ENCODE measurements at places on chromosomes 5 and 9. TPM values are rescaled to one million over a fixed set of nuclear protein-coding genes. Genes with fewer than 3 reads are reported as not detected.

RAD1 gene
- 43.8 TPM for total RNA-seq

- no peaks in the 10 kb centered on the region for H3K4me1 ChIP-seq
- no peaks in the 10 kb centered on the region for H3K27me3 ChIP-seq
- DNase-seq = no peak
Observed at GRCh38 chr9:27472195-27472594, 51.9 kb upstream of the IFNK start.

ICE1 gene
- total RNA-seq = 23.3 TPM

DNA sequence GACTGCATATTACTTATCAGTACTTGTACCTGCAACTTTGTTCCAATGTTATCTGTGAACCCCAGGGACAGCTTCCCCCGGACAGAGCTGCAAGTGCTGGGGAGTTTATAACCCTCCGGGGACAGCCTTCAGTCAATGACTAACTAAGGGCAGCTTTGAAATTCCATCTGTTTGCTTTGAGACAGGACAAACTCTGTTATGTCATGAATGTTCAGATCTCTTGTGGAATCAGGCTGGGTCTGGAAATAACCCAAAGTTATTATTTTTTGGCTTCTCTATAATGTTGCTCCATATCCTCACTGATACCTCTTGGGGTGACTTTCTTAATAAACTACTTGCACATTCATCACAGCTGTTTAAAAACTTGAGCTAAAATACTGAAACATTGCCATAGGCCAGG, 617.5 kb upstream of the TLE4 start:
- H3K36me3 ChIP-seq = peaks cover under 1% of the 10 kb centered on the region
- no peak overlapping the region for H3K4me3 ChIP-seq
- no peak for DNase-seq
- no peaks in the 10 kb centered on the region for H3K4me1 ChIP-seq

DNA sequence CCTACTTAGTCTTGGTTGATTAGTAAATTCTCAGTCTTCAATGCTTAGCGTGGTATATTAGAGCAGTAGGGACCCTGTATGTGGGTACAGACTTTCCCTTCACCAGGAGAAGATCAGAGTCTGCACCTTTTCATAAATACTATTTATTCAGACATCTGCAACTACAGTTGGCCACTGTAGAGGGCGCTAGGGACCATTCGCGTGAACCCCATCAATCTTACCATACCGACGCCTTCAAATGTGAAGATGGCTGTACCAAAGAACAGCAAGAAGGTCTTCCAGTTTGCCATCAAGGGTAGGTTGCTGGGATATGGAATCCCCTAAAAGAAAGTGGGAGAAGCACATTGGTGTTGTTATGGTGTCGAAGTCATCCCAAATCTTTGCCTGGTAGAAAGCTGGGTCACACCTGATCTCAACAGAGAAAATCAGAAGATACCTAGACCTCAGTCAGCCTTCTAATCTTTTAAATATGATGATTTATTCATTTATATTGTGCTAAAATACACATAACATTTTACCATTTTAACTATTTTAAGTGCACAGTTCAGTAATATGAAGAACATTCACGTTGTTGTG, 19.1 kb downstream of the SLC36A3 start:
- peak; percentile 15 for DNase-seq
- no peaks in the 10 kb centered on the region for H3K36me3 ChIP-seq
- no peaks in the 10 kb centered on the region for H3K27me3 ChIP-seq
- H3K4me3 ChIP-seq = no peak overlapping the region

DNA sequence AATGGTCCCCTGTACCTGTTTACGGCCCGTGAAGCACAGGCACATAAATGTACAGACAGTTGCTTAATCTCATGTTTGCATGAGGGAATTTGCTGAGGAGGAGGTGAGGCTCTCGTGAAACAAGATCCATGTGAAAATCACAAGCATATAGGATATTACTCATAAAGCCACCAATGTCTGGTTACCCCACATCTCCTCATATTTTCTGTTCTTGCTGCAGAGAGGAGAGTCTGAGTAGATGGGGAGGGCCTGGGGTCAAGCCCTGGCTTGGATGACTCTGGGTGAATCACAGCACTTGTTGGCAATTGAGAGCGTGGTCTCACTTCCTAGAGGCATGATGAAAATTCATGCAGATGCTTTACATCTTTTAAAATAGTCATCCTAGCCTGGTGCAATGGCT, 975 bp downstream of the AGXT2 start:
- no peaks in the 10 kb centered on the region for H3K4me1 ChIP-seq
- peaks cover 22% of the 10 kb centered on the region for H3K27me3 ChIP-seq
- no peak for DNase-seq
- no peaks in the 10 kb centered on the region for H3K36me3 ChIP-seq
- no peak overlapping the region for H3K4me3 ChIP-seq

SPATA9 gene
- total RNA-seq = not detected

BARHL1 gene
- not detected for total RNA-seq

PCDHAC1 gene
- not detected for total RNA-seq

GRCh38 chr5:25863811-25864210, 1174.6 kb downstream of the CDH9 start:
- H3K27ac ChIP-seq = no peak overlapping the region
- H3K4me3 ChIP-seq = no peak overlapping the region
- H3K4me1 ChIP-seq = no peaks in the 10 kb centered on the region
- no peaks in the 10 kb centered on the region for H3K27me3 ChIP-seq

GRCh38 chr5:13913962-13914361, 30.5 kb downstream of the DNAH5 start:
- no peaks in the 10 kb centered on the region for H3K27me3 ChIP-seq
- no peaks in the 10 kb centered on the region for H3K4me1 ChIP-seq
- H3K36me3 ChIP-seq = no peaks in the 10 kb centered on the region
- no peak for DNase-seq
- no peak overlapping the region for H3K4me3 ChIP-seq
- no peak overlapping the region for H3K27ac ChIP-seq

All from activated T-cell treated with anti-CD3 and anti-CD28 coated beads, Interleukin-2, amount 50 U/mL, for 72 hours (primary cell).